Daoy (cell line): ENCODE measurements at places on chromosomes 6 and 20. TPM values are rescaled to one million over a fixed set of nuclear protein-coding genes. Genes with fewer than 3 reads are reported as not detected.

DNA sequence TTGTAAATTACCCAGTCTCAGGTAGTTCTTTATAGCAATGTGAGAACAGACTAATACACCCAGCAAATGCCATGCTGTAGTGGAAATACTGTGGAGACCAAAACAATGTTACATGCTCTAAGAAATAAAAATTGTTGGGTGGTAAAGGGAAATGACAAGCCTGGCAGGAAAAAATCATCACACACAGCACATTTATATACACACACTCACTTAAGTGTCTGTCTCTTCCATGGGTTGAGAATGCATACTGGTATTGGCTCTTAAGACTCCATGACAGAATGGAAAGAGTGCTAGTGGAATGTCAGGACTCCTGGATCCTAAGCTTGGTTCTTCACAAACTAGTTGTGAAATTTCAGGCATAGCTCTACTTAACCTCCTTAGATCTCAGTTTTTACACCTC lies 343.0 kb downstream of the CD83 start:
- no peak for DNase-seq

GRCh38 chr6:154482858-154483257 lies 27.6 kb downstream of the CNKSR3 start:
- peak; percentile 28 for DNase-seq

- DNase-seq, result no peak
These were observed 398.1 kb downstream of the LMBRD1 start for GRCh38 chr6:69398729-69399128.

DNA sequence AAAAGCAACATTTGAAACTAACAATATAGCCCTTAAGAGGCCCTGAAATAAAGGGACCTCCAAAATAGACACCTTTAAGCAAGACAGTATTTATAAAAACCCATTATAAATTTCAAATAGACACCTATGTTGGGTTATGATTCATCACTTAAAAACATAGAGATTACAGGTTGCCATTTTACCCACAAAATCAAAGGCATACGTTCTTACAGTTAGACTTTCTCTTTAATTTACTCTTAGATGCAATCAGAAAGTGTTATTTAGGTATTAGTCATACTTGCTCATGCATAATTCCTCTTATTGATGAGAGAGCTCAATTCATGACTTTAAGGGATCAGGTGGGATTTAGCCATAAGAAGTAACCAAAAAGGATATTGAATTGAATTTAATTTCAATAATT lies 51.5 kb upstream of the TMEM200A start:
- DNase-seq, result no peak

GRCh38 chr6:34493344-34493743 lies 27.5 kb downstream of the PACSIN1 start:
- no peak for DNase-seq

GRCh38 chr6:134289204-134289575 lies 28.7 kb downstream of the SGK1 start:
- DNase-seq, result no peak

DNA sequence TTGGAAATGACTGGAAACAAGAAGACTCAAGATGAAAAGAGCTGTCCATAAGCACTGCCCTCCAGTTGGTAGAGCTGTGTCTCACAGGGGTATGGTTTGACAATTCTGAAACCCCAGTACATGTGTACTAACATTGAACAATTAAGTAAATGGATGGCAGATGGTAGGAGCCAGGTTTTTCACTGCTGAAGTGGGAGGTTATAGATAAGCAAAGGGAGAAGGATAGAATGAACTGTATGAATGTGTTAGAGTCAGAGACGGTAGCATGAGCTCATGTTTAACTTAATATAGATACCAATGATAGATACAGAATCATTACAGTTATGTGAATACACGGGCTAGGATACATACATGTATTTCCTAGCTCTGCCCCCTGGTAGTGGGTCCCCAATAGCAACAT lies 95.0 kb upstream of the SIRPA start:
- no peak for DNase-seq

OXT gene
- total RNA-seq, result not detected in 2 replicates

GRCh38 chr6:116314878-116315277 lies 35.1 kb upstream of the TSPYL1 start:
- DNase-seq, result peak; percentile 5

- DNase-seq, result no peak
These were observed 51.5 kb downstream of the SLC23A2 start for GRCh38 chr20:4949833-4950178.

DNA sequence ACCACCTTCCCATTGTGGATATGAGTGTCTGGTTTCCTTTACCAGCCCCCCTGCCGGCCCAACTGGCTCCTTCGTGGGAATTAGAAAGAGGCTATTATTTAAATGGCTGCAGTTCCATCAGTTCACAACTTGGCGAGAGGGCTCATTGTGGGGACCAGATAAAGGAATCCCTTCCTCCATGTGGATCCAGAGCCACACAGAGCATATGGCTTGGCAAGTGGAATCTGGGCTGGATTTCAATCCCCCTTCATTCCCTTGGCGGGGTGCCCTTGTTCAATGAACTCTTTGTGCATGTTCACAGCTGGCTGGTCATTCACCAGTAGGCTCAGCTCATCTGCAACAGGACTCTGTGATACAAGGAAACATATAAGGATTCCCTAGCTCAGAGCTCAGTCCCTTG lies 140.6 kb downstream of the OPN5 start:
- no peak for DNase-seq

DNA sequence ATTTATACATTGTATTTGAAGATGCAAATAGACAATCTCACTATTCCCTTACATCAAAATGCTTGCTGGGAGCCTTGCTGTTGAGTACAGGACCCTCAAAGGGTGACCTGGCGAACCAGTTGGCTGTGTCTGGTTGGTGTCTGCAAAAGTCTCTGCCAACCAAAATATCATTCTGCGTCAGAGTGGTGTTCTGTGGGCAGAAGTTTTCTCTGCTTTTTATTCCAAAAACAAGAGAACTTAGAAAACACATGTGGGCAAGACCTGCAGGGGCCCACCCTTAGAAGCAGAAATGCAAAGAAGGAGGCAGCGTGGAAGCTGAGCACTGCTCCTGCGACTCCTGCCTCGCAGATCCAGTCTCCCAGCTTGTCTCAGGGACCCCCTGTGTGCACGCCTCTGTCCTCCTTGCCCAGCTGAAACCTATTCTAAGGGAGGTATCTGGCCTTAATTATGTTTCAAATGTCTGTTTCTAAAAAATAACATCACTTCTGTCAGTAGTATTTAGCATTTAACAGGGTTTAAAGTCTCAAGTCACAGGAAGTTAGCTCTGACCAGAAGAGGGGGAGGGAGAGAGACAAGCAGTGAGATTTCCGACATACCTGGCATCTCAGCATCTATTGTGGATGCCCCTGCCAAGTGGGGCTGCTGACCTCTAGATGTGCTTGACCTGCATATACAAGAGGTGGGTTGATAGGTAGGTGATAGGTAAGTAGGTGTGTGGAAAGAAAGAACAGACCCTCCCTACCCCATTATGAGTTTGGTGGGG lies 101.3 kb downstream of the SASH1 start:
- DNase-seq, result no peak

DNA sequence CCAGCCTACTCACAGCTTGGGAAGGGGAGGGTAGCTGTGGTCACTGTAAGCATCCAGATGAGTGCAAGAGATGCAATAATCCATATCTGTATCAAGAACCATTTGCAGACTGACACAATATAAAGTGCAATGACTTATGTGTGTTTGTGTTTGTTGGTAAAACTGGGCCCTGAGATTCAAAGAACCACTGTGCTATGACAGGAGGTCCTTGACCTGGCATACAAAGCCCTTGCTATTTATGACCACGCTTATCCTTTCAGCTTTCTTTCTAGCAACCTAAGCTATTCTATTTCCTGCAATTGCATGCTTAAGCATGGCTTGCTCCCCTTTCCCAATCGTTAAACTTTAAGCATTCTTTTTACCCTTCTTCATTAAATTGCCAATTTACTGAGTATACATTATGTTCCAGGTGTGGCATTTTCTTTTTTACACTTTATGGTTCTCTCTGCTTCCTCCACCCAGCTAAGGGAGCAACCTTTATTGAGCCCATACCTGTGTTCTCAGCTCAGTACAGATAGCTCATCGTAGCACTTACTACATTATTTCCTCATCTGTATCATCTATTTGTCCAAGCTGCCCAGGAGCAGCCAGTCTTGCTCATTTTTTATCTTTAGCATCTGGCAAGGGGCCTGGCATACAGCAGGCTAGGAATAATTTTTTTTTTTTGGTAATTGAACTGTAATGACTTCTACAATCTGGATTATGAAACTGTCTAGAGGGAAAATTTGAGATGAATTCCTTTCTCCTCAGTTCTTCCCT lies 3.5 kb downstream of the MCUR1 start:
- DNase-seq, result no peak

GRCh38 chr6:149366267-149366921 lies 33.7 kb upstream of the SUMO4 start:
- no peak for DNase-seq

- DNase-seq, result no peak
These were observed 14.5 kb upstream of the TMEM170B start for GRCh38 chr6:11522812-11523605.

PABPC1L gene
- total RNA-seq, result 1.2 and 2.9 TPM in 2 replicates

MAFB gene
- total RNA-seq, result 0.97 and 1.1 TPM in 2 replicates

PGC gene
- not detected in 2 replicates for total RNA-seq

BANF2 gene
- not detected in 2 replicates for total RNA-seq

DNA sequence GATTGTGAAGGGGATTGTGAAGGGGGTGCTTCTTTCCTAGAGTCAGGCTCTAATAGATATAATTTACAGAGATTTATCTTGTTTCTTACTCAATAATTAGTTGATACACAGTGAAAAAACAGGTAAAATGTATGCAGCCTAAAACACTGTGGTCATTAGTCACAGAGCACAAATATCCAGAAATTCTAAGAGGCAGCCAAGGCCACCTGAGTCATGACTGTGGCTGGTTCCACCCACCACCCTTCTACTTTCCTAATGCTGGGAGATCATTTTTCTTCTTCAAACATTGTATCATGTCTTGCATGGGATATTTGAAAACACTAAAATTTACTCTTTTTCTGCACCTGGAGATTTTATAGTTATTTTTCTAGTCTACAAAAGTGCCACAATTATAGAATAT lies 181.6 kb downstream of the OTOR start:
- DNase-seq, result no peak

- DNase-seq, result peak; percentile 53
These were observed 3.4 kb upstream of the BHLHE23 start for GRCh38 chr20:63009988-63010769.

DNA sequence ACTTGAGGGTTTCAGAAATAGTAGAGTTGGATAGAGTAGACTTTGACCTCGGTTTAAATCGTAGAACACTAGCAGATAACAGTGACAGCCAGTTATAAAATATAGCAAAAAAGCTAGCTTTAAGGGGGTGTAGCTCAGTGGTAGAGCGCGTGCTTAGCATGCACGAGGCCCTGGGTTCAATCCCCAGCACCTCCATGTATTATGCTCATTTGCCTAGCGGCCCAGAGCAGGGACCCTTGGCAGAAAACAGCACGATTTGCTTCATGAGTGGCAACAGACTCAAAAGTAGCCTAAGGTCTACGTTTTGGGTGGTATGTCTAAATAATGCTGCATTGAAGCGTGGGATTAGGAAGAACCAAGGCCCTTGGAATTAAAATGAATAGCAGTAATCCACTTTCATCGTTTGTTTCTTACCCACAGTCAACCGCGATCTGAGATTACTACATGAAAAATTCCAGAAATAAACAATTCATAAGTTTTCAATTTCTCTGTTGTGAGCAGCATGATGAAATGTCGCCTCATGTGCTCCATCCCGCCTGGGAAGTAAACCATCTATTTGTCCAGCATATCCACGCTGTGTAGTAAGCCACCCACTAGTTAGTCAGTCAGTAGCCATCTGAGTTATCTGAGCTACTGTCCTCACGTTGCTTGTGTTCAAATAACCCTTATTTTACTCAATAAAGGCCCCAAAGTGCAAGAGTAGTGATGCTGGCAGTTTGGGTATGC lies 184.9 kb downstream of the GPX5 start:
- DNase-seq, result peak; percentile 94

WFDC6 gene
- not detected in 2 replicates for total RNA-seq

DNA sequence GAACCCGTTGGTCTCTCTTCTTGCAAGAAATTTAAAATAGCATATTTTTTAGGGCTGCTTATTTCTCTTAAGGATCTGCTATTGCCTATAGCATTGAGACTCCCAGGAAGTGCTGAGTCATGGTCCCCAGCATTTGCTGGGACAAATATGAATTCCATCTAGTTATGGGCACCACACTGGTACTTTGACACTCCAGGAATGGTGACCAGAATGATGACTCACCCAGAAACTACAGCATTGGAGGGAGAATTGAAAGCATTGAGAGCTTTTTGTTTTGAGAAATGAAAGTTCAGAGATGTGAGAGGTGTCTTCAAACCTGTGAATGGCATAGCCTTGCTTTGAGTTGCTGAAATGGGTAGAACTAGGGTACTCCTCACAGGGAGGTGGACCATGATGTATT lies 699.7 kb downstream of the DHX35 start:
- peak; percentile 9 for DNase-seq

GGTLC1 gene
- not detected in 2 replicates for total RNA-seq

GRCh38 chr20:49345524-49345923 lies 67.7 kb upstream of the ZNFX1 start:
- DNase-seq, result peak; percentile 73

DNA sequence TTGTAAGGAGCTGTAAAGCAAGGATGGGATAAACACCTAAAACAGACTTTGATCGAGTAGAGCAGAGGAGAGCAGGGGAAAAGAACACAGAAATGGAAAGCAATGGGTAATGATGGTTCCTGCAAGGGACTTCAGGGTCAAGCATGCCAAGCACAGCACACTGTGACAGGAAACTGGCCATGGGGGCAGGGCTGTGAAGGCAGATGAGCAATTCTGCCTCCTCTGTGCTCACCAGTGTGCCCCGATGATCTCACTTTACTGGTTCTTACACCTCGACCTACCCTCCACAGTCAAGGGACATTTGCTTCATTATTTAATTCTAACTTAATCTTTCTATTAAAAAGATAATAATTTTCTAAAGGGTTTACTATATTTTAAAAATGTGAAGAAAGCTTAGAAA lies 21.6 kb upstream of the MYB start:
- DNase-seq, result peak; percentile 39

RNF182 gene
- total RNA-seq, result 4.7 and 8.7 TPM in 2 replicates

- DNase-seq, result no peak
These were observed 209.4 kb downstream of the CDH4 start for GRCh38 chr20:61461461-61461860.

RALGAPA2 gene
- total RNA-seq, result 3.7 and 5.9 TPM in 2 replicates

CCN5 gene
- total RNA-seq, result not detected in 2 replicates

STX11 gene
- total RNA-seq, result 4.6 and 6.3 TPM in 2 replicates

- DNase-seq, result no peak
These were observed 47.9 kb downstream of the BLTP3A start for GRCh38 chr6:34839666-34840352.

DNA sequence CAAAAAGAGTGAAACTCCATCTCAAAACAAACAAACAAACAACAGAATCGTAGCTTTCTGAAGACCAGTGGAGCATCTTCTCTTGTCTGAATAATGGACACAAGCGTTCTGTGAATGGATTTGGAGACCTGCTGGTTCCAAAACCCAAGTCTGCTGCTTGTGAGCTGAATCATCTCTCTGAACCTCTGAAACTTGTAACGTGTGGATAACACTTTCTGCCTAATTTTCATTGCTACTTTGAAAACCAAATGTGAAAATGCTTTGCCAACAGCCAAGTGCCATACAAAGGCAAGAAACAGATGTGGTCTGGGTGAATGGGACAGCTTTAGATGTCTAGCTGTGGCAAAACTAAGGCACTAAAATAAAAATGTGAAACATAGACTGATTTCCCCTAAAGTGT lies 44.3 kb downstream of the PHACTR1 start:
- DNase-seq, result peak; percentile 15
